ENCODE measurements at places on chromosomes 1 and 21. TPM values are rescaled to one million over a fixed set of nuclear protein-coding genes. Genes with fewer than 3 reads are reported as not detected.

DNA sequence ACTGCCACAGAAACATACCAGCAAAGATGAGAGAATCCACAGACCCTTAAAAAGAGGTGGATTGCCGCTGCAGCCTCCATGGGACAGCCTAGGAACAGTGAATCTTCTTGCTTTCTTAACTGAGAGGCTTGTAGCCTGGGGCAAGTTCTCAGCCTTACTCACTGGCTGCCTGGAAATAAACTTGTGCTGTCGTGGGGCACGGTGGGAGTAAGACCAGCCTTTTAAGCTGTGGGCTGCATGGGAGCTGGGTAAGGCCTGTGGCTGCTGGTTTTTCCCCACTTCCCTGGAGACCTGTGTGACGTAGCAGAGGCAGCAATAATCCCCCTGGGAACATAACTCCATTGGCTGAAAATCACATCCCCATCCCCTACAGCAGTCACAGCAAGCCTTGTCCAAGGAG is 30.8 kb downstream of the CD2 start:
- no peak for DNase-seq

GRCh38 chr1:90840352-90840751 is 123.2 kb upstream of the BARHL2 start:
- no peak for DNase-seq

The TMEM82 gene
- 0.46 TPM for total RNA-seq

DNA sequence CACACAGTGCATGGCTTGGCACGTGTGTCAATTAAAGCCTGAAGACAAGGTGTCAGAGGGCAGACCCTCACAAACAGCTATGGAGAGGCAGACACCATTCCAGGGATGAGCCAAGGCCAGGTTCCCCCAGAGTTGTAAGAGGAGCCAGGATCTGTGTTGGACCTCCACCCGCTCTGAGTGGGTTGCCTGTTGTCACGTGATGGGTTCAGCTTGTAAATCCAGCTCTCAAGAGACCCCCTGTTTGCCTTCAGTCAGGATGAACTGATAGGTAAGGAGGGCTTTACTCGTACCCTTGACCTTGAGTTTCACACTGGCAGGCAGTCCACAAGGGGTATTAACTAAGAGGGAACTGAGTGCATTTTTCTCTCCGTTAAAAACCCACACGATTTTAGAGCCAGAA is 27.7 kb upstream of the KCND3 start:
- no peak for DNase-seq

The COL16A1 gene
- 9.9 TPM for total RNA-seq

Measured in endodermal cell (in vitro differentiated cells).